Stomach (tissue), 19 donors: ENCODE measurements at places on chromosomes 5 and 9. TPM values are rescaled to one million over a fixed set of nuclear protein-coding genes. Genes with fewer than 3 reads are reported as not detected.

- no peak for DNase-seq
- H3K27me3 ChIP-seq = no peaks in the 10 kb centered on the region
- peak overlapping the region; percentile 45 for H3K4me3 ChIP-seq
These were observed 19.5 kb downstream of the CXXC5 start for GRCh38 chr5:139667730-139668063.

Gene PTGER4
- 31.7 TPM for total RNA-seq

DNA sequence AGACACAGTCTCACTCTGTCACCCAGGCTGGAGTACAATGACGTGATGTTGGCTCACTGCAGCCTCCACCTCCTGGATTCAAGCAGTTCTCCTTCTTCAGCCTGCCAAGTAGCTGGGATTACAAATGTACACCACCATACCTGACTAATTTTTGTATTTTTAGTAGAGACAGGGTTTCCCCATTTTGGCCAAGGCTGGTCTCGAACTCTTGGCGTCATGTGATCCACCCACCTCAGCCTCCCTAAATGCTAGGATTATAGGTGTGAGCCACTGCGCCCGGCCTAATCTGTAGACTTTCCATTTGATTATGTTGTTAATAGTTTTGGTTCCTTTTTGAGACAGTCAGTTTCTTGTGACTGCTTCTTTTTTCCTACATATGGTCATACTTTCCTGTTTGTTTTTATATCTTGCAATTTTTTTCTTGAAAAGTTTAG is 31.0 kb downstream of the MTREX start:
- no peaks in the 10 kb centered on the region for H3K4me1 ChIP-seq
- H3K27me3 ChIP-seq = no peaks in the 10 kb centered on the region
- H3K36me3 ChIP-seq = peaks cover 28% of the 10 kb centered on the region
- DNase-seq = no peak

- H3K4me3 ChIP-seq = no peak overlapping the region
- peak overlapping the region; percentile 50 for H3K27ac ChIP-seq
- H3K27me3 ChIP-seq = no peaks in the 10 kb centered on the region
- H3K36me3 ChIP-seq = peaks cover 55% of the 10 kb centered on the region
- DNase-seq = no peak
These were observed 48.8 kb upstream of the SLC25A51 start for GRCh38 chr9:37952731-37953130.

Gene GARIN3
- not detected for total RNA-seq

Gene KIF4B
- not detected for total RNA-seq

Gene IL5
- total RNA-seq = not detected

DNA sequence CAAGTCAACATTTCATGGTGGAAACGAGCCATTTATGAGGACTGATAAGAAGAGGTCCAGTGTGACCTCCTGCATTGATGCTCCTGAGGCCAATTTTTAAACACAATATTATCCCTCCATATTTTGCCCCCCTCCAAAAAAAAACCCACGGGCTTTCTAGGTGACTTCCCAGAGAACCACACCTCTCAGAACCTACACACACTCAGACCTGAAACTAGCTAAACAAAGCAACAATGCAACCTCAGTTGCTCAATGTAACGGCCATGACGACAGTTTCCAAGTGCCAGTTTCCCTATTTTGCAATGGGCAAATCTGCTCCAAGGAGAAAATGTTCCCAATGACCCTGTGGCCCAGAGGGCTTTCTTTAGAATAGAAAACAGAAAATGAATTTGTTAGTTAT is 3.5 kb downstream of the NRG2 start:
- no peaks in the 10 kb centered on the region for H3K36me3 ChIP-seq
- no peak overlapping the region for H3K4me3 ChIP-seq
- H3K27me3 ChIP-seq = peaks cover 25% of the 10 kb centered on the region
- H3K27ac ChIP-seq = no peak overlapping the region
- H3K4me1 ChIP-seq = peaks cover 65% of the 10 kb centered on the region

DNA sequence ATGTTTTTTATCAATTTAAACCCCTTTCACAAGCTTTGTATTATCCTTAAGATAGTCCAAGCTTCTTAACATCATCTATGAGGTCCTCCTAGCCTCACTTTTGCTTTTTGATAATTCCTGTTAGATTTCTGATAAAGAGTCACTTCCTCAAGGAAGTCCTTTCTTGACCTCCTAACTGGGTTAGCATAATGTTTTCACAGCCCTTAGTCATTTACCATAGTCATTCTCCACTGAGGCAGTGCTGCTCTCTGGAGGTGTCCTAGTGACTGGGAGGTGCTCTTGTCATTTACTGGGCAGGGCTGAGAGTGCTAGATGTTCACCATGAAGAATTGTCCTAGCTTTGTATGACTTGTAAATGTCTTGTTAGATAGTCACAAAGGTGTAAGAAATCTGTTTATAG is 26.4 kb downstream of the TNPO1 start:
- peaks cover 17% of the 10 kb centered on the region for H3K4me1 ChIP-seq
- no peak overlapping the region for H3K27ac ChIP-seq
- DNase-seq = peak; percentile 26
- no peaks in the 10 kb centered on the region for H3K36me3 ChIP-seq

DNA sequence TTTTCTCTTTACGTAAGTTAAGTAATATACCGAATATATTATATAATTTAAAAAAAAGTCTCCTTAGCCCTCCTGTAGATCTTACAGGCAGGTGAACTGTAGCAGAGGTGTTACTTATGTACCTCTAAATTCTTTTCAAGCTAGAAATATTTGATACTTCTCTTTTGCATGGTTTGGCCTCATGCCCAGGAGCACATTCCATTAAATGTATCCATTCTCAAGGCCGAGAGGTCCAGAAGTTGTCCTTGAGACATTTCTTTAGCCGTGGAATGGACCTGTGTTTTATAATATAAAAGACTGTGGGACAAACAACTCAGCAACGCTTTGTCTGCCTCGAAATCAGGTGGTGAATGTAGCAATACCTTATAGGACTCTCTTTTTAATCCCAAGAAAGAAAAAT is 184.5 kb downstream of the TRIO start:
- DNase-seq = no peak
- H3K27ac ChIP-seq = no peak overlapping the region
- H3K27me3 ChIP-seq = no peaks in the 10 kb centered on the region
- H3K4me1 ChIP-seq = no peaks in the 10 kb centered on the region

Gene DRD1
- not detected for total RNA-seq

DNA sequence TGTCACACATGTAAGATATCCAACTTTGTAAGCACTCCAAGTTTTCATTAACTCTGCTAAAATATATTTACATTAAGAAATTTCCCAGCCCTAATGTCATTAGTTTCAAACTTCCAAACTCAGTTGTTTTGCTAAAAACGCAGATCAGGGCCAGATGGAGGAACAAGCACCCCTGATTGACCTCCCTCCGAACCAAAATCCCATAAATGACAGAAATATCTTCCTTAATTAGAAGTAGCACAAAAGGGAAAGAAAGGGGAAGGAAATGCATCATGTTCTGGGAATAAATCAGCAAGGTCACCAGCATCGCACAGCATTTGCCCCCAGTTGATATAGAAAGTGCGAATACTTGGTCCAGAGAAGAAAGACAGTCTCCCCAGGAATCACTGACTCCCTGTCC is 61.4 kb upstream of the RUFY1 start:
- H3K4me1 ChIP-seq = peaks cover 9% of the 10 kb centered on the region
- H3K27me3 ChIP-seq = peaks cover 7% of the 10 kb centered on the region
- DNase-seq = no peak
- H3K4me3 ChIP-seq = no peak overlapping the region
- no peak overlapping the region for H3K27ac ChIP-seq

Gene PRDM9
- not detected for total RNA-seq

DNA sequence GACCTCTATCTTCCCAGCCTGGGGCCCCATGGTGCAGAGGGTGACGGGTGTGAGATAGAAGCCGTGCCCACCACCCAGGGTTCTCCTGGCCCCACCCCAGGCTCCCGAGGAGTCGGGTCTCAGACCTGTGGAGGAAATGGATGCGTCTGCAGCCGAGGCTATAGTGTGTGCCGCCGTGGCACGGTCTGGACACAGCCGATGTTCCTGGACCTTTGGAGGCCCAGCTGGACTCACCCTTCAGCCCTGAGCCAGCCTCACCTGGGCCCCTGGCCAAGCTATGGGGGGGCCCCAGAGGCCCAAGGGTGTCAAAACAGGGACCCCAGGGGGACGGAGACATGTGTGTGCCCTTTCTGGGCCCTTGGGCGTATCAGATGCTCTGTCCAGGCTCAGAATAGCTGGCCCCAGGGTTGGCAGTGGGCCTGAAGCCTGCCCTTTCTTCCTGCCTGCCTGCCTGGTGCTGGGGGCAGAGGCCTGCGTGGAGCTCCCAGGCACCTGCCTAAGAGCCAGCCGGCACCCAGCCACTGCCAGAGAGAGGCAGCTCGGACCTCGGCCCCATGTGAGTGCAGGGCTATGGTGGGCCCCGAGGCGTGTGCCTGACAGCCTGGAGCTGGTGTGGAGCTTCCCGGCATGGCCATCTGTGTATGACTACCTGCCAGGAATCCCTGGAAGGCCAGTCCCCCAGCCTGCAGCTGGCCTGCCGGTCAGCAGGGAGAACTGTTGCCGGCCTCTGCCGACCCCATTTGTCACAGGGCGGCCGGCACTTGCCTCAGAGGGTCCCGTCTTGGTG is 41.8 kb downstream of the KCNT1 start:
- H3K27me3 ChIP-seq = no peaks in the 10 kb centered on the region
- DNase-seq = no peak
- no peaks in the 10 kb centered on the region for H3K4me1 ChIP-seq
- H3K27ac ChIP-seq = no peak overlapping the region

Gene DAPK1
- total RNA-seq = 40.3 TPM

DNA sequence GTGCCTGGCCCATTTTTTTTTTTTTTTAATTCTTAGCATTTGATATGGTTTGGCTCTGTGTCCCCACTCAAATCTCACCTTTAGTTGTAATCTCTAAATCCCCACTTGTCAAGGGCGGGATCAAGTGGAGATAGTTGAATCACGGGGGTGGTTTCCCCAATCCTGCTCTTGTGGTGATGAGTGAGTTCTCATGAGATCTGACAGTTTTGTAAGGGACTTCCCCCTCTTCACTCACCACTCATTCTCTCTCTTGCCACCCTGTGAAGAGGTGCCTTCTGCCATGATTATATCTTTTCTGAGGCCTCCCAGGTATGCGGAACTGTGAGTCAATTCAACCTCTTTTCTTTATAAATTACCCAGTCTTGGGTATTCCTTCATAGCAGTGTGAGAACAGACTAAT is 27.2 kb downstream of the NDUFAF2 start:
- no peak overlapping the region for H3K27ac ChIP-seq
- DNase-seq = no peak
- H3K36me3 ChIP-seq = no peaks in the 10 kb centered on the region
- no peaks in the 10 kb centered on the region for H3K4me1 ChIP-seq
- H3K4me3 ChIP-seq = no peak overlapping the region

DNA sequence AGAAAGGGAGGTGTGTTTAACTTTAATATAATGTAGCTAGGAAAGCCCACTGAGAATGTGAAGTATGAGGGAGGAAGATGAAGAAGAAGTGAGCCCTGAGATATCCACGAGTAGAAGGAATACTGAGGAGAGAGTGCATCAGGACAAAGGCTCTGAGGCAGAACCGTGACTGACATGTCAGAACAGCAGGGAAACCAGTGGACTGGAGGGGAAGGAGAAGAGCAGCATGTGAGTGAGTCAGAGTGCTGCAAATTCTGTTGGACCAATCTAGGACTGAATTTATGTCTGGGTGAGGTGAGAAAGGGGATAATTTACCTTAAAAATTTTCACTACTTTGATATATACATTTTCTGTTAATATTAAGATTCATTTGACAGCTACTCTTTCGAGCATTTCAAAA is 110.3 kb downstream of the ST8SIA4 start:
- H3K4me1 ChIP-seq = no peaks in the 10 kb centered on the region
- H3K36me3 ChIP-seq = no peaks in the 10 kb centered on the region
- H3K27me3 ChIP-seq = no peaks in the 10 kb centered on the region
- DNase-seq = no peak

Gene CENPK
- total RNA-seq = 43.2 TPM

- no peak overlapping the region for H3K27ac ChIP-seq
- H3K4me1 ChIP-seq = no peaks in the 10 kb centered on the region
- no peak for DNase-seq
- H3K36me3 ChIP-seq = no peaks in the 10 kb centered on the region
- H3K4me3 ChIP-seq = no peak overlapping the region
These were observed 45.5 kb downstream of the RASGRF2 start for GRCh38 chr5:81005708-81006107.

GRCh38 chr9:118734696-118735095 is 634.5 kb downstream of the BRINP1 start:
- H3K36me3 ChIP-seq = no peaks in the 10 kb centered on the region
- H3K27me3 ChIP-seq = no peaks in the 10 kb centered on the region
- DNase-seq = no peak
- H3K27ac ChIP-seq = no peak overlapping the region
- H3K4me1 ChIP-seq = no peaks in the 10 kb centered on the region

GRCh38 chr9:104247899-104248460 is 153.9 kb downstream of the SMC2 start:
- no peak overlapping the region for H3K4me3 ChIP-seq
- no peaks in the 10 kb centered on the region for H3K36me3 ChIP-seq
- no peak for DNase-seq
- H3K27me3 ChIP-seq = no peaks in the 10 kb centered on the region
- no peak overlapping the region for H3K27ac ChIP-seq

GRCh38 chr9:135065151-135065550 is 22.3 kb upstream of the OLFM1 start:
- H3K4me1 ChIP-seq = no peaks in the 10 kb centered on the region
- H3K27ac ChIP-seq = no peak overlapping the region
- peak; percentile 8 for DNase-seq
- no peak overlapping the region for H3K4me3 ChIP-seq
- peaks cover 23% of the 10 kb centered on the region for H3K27me3 ChIP-seq
